ENCODE measurements at places on chromosomes 2 and 18. TPM values are rescaled to one million over a fixed set of nuclear protein-coding genes. Genes with fewer than 3 reads are reported as not detected.

The FTCDNL1 gene
- total RNA-seq = 1.3 TPM

The GREB1 gene
- 0.13 TPM for total RNA-seq

The ATP6V1B1 gene
- total RNA-seq = not detected

The CYRIA gene
- 0.10 TPM for total RNA-seq

The ANKRD29 gene
- total RNA-seq = not detected

The CPO gene
- not detected for total RNA-seq

The UBE2F gene
- total RNA-seq = 82.7 TPM

The SOS1 gene
- total RNA-seq = 254 TPM

The SERPINB13 gene
- not detected for total RNA-seq

The CXCR2 gene
- 0.15 TPM for total RNA-seq

The STK11IP gene
- total RNA-seq = 28.4 TPM

The TNFAIP6 gene
- total RNA-seq = not detected

The SPHKAP gene
- not detected for total RNA-seq

The DSC1 gene
- not detected for total RNA-seq

The GATA6 gene
- total RNA-seq = not detected

The IL1F10 gene
- not detected for total RNA-seq

The B4GALT6 gene
- total RNA-seq = 0.91 TPM

The DAW1 gene
- total RNA-seq = not detected

The XRCC5 gene
- 296 TPM for total RNA-seq

The NLRC4 gene
- 0.08 TPM for total RNA-seq

The UPP2 gene
- not detected for total RNA-seq

The CCDC68 gene
- not detected for total RNA-seq

The DSG3 gene
- not detected for total RNA-seq

The CABLES1 gene
- 2.7 TPM for total RNA-seq

The DPP4 gene
- total RNA-seq = 122 TPM

The CD207 gene
- not detected for total RNA-seq

The LAPTM4A gene
- 36.1 TPM for total RNA-seq

The KATNAL2 gene
- total RNA-seq = 0.35 TPM

The MTERF4 gene
- 41.5 TPM for total RNA-seq

The DNER gene
- total RNA-seq = not detected

The HOXD8 gene
- not detected for total RNA-seq

The SIGLEC15 gene
- total RNA-seq = not detected

The ADAM23 gene
- total RNA-seq = 0.98 TPM

The REG1B gene
- not detected for total RNA-seq

The IL1RN gene
- total RNA-seq = 2.6 TPM

The VWA3B gene
- total RNA-seq = not detected

The DPYSL5 gene
- not detected for total RNA-seq

The HOXD4 gene
- not detected for total RNA-seq

The TUBA4B gene
- not detected for total RNA-seq

The ECEL1 gene
- not detected for total RNA-seq

The FOXI3 gene
- not detected for total RNA-seq

The RSAD2 gene
- 119 TPM for total RNA-seq

The NYAP2 gene
- not detected for total RNA-seq

The TMEM18 gene
- total RNA-seq = 26.3 TPM

The REG3G gene
- total RNA-seq = not detected

The RFTN2 gene
- total RNA-seq = not detected

The TCF23 gene
- not detected for total RNA-seq

The MLPH gene
- total RNA-seq = not detected

The CFAP65 gene
- total RNA-seq = not detected

The FBXO15 gene
- 0.60 TPM for total RNA-seq

The RGPD4 gene
- total RNA-seq = 0.10 TPM

The TMEM247 gene
- total RNA-seq = not detected
